Activated naive CD4-positive, alpha-beta T cell treated with Interleukin-2 at 50 U/mL for 16 hours (primary cell): ENCODE measurements at places on chromosomes 11 and 22.

GRCh38 chr11:26835611-26836010 is 113.8 kb upstream of the SLC5A12 start:
- DNase-seq, result no peak

DNA sequence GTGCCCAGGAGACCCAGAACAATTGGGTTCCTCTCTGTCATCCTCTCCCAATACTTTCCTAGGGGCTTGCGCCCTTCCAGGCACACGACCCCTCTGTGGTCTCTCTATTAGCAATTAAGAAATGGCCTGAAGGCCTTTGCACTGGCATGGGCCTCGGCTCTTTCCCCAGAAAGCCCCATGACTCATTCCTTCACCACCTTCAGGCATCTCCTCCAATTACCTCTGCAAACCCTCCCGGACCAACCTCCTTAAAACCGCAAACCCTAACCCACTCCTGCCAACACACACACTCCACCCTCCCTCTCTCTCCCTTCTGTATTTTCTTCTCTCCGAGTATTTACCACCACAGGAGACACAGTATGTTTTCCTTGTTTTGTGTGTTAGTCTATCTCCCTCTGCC is 36.7 kb downstream of the LARGE1 start:
- DNase-seq, result no peak

DNA sequence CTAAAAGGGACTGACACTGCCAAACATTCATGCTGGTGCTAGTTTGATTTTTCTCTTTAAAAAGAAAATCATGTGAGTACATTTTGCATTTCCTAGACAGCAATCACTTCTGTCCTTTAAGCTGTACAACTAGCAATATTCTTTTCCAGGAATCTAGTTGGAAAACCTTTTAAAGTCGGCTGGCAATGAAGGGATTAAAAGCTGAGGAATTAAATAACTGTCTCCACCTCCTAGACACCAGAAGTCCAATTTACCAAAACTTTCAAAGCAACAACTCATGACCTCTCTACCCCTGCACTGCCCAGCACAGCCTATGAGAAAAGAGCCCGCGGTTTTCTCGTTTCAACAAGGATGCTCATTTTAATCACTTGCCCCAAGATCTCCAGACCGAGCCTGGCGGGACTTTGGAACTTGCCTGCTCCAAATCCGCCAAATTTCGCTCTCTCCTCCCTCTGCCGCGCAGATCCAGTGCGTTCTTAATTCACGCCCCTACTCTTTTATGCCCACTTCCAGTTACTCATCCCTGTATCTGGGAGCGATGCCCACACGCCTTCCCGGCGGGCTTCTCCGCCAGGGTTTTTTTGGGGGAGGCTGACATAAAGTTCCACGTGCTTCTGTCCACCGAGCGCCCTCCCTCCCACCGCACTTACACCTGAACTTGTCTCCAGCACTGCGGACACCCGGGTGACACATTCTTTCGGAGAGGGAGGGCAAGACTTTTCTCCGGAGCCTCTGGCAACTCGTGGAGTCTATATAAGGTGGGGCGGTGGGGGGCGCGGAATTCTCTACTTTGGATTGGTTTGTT is 2.5 kb downstream of the MPPED2 start:
- no peak for DNase-seq

DNA sequence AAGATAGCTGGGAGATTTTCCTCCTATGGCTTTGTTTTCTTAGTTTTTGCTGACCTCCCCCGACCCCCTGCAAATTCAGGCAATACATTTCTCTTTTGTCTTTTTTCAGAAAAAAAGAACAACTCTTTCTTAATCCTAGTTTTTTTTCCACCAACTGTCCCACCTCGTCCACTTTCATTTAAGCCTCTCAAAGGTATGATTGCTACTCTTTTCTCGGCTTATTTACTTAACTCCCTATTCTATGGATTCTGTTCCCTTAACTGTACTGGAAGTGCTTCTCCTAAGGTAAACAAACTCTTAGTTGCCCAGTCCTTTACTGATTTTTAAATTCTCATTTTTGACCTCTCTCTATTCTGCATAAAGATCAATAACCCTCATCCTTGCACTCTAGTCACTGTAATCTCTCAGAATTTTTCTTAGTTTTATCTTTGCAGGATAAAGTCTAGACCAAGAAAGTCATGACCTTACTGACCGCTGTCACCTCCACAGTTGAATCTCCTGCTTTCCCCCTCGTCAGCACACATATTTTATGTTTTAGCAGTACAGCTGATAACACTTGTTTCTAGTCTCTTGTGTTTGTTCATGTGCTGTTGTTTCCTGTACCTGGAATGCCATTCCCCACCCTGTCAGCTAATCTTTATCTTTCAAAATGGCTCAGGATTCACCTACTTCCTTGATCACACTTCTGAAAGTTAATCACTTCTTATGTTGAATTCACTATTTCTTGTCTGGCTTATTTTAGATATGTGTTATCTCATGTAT is 14.9 kb downstream of the TBCEL start:
- DNase-seq, result no peak

DNA sequence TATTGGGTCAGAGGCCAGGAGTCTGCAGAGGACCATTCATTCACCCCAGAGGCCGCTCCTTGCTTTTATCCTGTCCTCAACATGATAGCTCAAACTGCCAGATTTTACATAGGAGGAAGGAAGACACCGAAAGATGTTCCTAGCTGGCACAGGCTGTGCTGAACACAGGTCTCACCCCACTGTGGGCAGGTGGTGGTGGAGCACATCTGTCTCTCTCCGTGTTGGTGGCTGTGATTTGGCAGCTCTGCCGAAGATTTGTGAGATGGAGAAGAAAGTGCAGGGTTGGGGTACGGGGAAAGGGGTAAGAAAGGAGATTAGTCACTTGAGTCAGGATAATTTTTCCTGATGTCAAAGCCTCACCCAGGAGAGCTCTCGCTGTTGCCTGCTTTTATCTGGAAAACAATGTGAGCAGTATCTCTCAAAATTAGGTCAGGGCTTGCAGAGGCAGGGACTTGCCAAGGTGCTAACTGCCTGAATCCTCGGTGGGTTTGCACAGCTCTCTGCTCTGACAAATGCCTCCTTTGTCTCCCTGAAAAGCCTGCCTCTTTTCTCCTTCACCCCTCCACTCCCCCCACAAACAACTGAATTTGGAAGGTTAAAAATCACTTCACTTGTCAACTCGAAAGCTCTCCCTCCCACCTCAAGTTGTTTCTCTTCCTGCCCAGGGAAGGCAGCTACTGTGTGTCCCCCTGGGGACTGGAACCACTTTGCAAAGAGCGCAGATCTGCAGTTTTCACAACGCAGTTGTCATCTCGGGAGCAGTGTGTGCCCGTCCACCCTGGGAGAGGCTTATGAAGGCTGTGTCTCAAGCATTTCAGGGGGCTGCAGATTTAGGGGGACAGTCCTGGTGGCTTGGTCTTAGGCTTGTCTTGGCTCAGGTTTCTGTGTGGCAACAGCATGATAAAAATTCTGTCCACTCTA is 299.7 kb downstream of the ST3GAL4 start:
- no peak for DNase-seq

DNA sequence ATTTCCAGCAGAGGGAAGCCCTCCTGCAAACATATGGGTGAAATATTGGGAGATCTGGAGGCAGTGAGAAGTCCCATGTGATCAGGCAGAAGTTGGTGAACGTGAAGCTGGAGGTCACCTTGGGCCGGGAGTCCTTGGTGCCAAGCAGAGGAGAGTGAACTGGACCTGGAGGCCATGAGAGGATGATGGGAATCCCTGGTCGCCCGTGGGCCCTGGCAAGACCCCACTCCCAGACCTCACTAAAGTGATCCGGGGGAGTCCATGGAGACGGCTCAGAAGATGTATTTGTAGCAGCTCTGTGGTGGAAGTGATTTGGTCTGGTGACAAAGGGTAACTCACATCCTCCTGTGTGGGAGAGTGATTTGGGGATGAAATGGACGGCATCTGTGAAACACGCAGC is 71.0 kb downstream of the ARHGAP8 start:
- DNase-seq, result no peak

DNA sequence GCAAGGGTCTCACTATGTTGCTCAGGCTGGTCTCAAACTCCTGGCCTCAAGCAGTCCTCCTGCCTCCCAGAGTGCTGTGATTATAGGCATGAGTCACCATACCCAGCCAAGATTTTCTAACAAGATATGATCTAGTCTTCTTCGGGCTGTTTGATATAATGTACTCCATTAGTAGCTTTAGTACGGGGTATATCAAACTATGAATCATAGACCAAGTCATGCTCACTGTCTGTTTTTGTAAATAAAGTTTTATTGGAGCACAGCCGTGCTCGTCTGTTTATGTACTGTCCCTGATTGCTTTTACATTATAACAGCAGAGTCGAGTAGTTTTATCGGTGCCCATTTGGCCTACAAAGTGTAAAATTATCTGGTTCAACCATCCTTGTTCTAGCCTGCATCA is 43.9 kb upstream of the GRIK4 start:
- no peak for DNase-seq

DNA sequence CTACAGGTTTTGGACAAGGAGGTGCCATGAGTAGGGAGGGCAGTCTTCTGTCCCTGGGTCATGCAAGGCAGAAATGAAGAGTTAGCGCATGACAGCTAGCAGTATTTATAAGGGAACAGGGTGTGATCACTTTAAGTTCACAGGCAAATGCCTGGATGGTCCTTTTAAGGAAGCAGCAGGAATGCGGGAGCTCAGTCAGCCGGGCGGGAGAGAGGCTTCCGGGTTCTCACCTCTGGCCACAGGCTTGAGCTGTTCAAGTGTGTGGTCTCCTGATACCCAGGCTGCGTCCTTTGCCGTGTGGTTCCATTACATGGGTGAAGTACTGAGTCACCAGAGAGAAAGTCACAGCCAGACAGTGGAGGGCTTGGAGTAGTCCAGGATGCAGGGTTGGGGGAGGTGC is 105.4 kb downstream of the BCR start:
- no peak for DNase-seq

- no peak for DNase-seq
Measured at GRCh38 chr11:71081704-71082230, 170.6 kb downstream of the SHANK2 start.

DNA sequence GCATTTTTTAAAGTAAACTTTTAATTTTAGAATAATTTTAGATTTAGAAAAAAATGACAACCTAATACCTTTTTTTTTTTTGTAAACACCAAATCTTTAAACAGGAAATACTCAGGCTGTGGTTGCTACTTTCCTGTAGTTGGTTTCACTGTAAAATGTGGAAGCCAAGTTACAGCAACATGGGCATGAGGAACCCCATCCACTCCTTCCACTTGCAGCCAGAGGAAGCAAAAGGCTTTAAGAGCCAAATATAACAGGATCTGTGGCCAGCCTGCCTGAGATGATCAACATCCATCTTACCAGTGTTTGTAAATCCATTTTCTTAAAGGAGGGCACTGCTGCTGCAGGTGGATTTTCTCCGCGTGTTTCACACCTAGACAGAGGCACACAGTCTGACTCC is 66.2 kb downstream of the TNRC6B start:
- no peak for DNase-seq

GRCh38 chr11:70326365-70326811 is 55.9 kb downstream of the PPFIA1 start:
- no peak for DNase-seq

DNA sequence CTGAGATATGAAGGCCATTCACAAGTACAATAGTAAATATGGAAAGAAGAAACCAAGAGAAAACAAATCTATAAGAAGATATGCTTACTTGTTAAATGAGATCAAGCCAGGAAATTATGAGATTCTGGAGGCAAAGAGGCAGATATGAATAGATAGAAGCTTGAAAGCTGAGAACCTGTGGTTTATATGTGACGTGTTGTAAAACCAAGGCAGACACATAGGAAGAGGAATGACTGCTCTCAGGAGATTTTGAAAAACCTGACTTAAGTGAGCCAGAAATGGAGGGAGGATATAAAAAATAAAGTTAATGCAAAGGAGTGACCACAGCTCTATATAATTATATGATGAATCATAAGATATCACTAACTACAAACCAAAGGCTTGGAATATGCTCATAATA is 1160.5 kb upstream of the CNTN5 start:
- no peak for DNase-seq

DNA sequence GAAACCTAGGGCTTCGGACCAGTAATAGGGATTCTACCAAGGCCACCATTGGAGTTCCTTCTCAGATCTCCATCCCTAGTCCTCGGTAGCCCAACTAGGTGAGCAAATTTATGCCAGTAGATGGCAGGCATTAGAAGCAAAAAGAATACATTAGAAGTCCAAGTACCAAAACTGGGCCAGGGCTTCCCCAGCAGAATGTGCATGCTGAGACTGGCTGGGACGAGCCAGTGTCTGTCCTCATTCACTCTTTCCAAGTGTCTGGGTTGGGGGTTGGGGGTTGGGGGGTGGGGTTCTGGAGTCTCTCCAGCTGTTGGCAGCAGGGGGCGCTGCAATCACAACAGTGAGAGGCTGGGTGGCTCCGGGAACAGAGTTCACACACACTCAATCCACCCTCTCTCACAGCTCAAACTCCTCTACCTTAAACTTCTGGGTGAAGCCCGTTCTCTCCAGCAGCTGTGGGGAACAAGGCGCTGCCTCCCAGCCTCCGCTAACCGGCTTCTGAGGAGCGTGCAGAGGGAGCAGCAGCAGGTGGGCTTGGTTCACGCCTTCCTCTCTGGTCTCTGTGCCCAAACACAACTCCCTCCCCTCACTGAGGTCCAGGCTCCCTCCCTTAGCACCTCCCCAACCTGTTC is 57.5 kb downstream of the BTG4 start:
- peak; percentile 25 for DNase-seq

GRCh38 chr11:129440028-129440713 is 64.5 kb downstream of the BARX2 start:
- DNase-seq, result no peak

DNA sequence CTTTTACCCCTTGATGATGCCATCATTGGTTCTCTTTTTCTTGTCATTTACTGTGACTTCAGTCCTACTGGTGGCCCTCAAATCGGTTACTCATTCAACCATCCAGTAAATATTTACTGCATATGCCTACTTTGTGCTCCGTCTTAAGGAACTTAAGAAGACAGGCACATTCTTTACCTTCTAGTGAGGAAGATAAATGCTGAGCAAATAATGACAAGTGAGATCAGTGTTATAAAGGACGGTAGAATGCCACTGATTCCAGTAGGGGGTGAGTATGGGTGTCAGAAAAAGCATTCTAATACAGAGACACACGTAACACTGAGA is 1.6 kb downstream of the ANKRD42 start:
- no peak for DNase-seq

DNA sequence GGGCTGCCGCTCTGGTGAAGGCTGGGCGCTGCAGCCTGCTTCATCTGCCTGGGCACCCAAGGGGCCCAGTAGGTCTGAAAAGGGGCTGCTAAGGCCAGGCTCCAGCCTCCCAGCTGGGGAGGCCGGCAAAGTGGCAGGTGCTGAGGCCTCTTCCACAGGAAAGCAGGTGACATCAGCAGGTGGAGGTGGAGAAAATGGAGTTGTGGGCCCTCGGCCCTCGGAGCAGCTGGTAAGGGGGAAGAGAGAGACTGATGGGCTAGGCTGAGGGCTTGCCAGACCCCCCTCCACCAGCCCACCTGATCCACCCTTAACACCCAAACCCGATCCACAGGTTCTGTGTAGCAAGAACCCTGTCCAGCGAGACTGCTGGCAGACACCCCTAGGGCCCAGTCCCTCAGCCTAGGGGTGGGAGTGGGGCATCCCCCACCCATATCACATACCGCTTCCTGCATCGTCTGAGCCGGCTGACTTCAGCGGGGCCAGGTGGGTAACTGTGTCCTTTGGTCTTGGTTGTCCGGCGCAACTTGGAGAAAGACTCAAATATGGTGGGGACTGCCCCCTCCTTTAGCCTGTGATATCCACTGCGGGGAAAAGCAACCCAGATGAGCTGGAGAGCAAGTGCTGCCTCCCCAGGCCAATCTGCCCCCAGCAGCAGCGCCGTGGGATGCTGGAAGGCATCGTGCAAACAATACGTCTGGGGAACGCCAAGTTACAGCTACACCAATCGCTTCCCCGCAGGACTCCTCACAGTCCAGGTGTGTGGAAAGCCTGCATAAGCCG is 1.5 kb downstream of the THAP7 start:
- no peak for DNase-seq
